ENCODE measurements at places on chromosomes 1 and 21.

DNA sequence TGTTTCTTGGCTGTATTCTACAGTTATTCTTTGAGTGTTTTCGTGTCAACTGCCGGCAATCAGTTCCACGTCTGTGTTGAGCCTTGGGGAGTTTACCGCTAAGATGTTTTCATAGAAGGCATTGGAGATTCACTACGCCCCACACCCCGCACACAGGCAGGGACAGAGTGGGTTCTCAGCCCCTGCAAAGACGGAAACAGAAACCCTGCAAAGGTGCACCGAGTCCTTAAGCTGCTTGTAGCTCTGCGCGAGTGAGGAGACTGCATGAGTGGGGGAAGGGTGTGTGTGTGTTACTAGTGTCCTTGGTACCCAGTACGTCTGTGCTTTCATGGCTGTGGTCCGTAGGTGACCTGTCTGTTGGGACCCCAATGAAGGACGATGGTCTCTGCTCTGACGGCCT is 1.9 kb downstream of the LHX4 start:
- no peak for DNase-seq

DNA sequence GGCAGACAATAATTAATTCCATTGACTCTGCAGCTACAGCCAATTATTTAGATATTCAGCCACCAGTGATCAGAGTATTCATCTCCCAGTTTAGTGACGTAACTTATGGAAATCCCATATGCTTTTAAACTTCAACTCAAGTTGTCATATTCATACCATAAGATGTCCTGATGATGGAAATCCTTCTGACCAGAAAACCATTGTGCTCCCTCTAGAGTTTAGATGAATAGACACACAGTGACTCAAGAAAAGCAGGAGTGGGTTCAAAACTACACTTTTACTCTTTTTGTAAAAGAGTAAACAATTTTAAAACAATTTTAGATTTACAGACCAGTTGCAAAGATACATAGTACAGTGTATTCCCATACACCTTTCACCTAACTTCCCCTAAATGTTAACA is 463.7 kb downstream of the KCNT2 start:
- DNase-seq, result no peak

- DNase-seq, result no peak
Measured at GRCh38 chr1:213388199-213388598, 337.2 kb downstream of the RPS6KC1 start.

DNA sequence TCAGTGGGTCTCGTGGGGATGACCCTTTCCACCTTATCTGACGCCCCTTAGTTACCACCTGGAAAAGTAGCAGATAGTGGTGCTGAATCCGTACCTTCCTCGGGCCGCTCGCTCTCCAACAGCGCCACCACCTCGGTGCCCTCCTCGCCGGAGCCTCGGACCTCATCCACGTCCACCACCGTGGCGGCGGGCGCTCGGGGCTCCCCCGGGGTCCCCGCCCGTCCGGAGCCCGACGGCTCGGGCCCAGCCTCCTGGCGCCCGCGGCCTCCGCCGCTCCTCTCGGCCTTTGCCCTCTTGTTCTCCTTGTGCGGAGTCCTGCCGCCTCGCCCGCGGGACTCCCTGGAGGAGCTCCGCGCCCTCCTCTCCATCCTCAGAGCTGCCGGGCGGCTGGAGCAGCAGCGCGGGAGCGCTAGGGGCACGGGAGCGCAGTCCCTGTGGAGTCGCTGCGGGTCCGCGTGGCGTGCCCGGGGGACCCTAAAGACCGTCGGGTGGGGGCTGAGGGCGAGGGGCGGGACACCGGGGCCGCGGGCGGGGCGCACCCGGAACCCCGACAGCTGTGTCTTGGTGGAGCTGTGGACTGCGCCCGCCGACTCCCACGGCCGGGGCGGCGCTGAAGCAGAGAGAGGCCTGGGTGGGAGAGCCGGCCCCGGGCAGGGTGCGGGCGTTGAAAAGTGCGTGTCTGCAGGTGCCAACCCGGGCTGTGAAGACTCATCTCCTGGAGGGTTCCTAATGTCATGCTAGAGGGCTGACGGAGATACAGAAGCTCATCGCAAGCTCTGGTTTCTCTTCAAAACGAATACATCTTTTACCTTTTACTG is at the start of gene NPHS2:
TSS of gene NPHS2 (minus strand) at position 452 of the 818 bp plus-strand sequence. CDS start at position 368, 84 bp downstream.
- no peak for DNase-seq

DNA sequence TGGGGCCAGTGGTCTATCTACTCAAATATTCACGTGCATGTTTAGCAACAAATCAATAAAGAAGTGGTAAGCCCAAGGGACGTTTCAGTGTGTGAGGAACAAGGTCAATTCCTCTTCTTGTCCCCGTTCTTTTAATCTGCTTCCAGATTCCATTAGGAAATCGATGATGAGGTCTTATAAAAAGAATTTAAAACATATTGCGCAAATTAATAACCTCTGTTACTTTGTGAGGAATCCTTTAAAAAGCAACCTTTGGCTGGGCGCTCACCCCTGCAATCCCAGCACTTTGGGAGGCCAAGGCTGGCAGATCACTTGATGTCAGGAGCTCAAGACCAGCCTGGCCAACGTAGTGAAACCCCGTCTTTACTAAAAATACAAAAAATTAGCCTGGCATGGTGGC is 113.0 kb upstream of the TMPRSS2 start:
- no peak for DNase-seq

DNA sequence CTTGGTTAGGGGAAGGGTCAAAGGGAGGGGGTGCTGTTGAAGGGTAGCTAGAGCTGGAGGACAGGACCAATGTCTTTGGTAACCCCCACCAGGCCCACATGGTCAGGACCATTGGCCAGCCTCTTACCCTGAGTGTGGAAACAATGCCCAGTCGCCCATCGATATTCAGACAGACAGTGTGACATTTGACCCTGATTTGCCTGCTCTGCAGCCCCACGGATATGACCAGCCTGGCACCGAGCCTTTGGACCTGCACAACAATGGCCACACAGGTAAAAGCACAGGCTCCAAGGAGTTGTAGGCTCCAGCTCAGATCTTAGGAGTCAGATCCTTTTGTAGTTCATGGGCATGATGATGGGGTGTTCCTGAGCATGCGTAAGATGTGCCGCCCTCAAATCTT is 3.8 kb downstream of the CA14 start:
- DNase-seq, result no peak

DNA sequence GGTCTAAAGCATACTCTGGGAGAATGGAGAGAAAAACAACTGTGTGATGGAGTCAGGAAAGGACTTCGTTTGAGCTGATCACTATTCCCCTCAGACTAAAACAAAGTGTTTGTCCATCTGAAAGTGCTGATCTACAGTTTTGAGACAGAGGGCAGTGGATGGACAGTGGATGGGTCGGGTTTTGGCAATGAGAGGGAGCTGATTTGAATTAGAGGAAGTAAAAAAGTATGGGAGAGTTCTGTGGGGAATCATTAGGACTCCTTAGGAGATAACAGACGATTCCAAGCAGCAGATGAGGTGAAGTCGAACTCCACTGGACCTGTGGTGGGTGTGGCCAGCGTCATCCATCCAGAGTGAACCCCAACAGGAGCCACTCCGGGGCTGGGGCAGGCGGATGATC is 62.3 kb downstream of the PTGS2 start:
- DNase-seq, result no peak

DNA sequence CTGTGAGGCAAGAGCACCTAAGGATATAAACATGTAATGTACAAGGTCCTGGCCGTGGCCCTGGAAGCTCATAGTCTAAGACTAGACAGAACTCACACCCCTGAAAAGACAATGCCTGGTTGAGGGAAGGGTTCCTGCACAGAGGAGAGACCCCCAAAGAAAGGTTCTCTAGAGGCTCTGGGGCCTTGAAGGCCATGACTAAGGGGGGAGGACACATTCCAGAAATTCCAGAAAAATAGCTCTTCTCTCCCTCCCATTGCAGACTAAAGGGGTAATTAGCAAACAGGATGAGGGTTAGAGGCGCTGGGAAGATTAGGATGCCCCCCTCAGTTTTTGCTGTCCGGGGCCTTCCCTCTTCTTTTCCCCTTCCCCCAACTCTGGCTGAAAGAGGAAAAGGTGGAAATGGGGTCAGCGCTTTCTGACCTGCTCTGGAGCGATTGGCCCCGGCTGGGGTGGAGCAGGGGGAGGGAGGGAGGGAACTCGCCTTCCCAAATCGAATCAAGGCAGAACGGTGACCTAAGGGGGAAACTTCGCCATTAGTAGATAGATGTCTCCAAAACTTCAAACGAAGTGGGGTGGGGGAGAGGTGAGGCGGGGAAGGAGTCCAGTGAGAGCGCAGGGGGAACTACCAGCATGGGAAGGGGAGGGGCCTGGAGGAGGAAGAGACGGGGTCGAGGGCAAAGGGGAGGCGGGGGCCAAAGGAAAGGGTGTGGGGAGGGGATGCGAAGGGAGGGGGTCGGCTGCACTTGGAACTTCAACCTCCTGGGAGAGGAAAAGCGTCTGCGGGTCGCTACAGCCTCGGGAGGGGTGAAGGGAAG is 11.8 kb downstream of the PAX7 start:
- no peak for DNase-seq

- DNase-seq, result no peak
Measured at GRCh38 chr1:234108921-234109320, 204.4 kb downstream of the SLC35F3 start.

GRCh38 chr1:155070158-155070621 is 6.7 kb downstream of the EFNA4 start:
- no peak for DNase-seq

- DNase-seq, result no peak
Measured at GRCh38 chr1:101389547-101389929, 152.7 kb downstream of the S1PR1 start.

DNA sequence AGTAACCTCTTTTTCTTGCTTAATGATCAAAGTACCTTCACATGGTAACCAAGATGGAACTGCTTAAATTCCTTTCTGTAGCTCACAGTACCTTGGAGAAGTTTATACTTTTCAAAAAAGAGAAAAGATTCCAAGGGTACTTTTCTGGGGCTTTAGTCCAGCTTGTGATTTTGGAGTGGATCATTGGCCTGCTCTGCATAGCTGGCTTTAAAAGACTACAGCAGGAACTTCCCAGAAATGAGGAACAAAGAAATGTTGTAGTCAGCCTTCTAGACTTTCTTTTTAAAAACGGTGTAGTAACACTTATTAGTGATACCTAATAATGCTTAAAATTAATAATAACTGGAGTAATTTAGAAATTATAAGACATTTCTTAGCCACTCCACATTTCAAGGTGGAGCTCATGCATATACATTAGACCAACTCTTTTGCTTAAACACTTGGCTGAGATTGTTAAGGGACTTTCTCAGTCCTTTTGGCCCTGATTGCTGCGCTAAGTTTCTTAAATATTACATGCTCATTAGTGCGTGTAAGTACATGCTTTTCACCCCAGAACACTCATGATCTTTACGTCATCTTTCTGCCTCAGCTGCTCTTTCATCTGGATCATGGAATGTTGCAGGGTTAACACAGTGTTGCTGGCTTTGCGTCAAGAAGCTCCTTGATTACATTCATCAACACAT is 57.3 kb downstream of the SDCCAG8 start:
- no peak for DNase-seq

DNA sequence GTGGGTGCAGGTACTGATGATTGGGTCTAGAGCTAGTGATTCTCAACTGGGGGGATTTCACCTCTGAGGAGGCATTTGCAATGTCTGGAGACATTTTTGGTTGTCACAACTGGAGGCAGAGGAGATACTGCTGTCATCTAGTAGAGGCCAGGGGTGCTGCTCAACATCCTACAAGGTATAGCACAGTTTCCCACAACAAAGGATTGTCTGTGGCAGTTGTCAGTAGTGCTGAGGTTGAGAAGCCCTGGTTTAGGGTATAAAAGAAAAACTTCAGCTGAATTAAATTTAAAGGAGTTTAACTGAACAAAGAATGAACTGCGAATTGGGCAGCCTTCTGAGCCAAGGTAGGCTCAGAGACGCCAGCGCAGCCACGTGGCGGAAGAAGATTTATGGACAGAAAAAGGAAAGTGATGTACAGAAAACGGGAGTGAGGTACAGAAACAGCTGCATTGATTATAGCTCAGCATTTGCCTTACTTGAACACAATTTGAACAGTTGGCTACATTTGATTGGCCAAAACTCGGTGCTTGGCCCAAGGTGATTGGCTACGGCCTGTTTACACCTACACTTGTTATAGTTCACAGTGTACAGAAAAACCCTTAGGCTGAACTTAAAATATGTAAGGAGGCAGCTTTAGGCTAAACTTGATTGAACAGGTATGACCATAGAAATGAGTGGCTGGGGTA is 40.4 kb downstream of the MPZL1 start:
- no peak for DNase-seq

Data from stimulated activated CD4-positive, alpha-beta T cell treated with anti-CD3 and anti-CD28 coated beads, Interleukin-1b, Interleukin-23, amount 100 ng/mL, for 1 hour (primary cell).